ENCODE measurements at places on chromosomes 11 and 22.
A peak's percentile ranks its signal among the peaks of the same experiment; 100 is the strongest.

DNA sequence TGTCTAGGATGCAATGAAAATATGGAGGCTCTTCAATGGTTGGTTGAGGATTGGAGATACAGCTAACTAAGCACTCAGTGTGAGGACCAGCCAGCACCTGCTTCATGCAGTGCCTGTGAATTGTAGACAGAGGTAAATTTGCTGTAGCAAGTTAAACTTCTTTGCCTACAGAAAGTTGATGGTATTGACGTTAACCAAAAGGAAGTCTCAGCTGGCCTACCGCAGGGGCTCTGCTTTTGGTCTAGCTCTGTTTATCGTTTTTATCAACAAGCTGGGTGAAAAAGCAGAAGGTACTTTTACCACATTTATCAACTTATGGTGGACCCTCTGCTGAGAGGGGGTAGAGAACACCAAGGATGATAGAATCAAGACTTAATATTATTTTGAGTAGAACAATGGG lies 51.6 kb downstream of the GRAMD1B start:
- no peak for DNase-seq

- no peak for DNase-seq
These were observed 69.3 kb downstream of the ABTB2 start for GRCh38 chr11:34288492-34288891.

DNA sequence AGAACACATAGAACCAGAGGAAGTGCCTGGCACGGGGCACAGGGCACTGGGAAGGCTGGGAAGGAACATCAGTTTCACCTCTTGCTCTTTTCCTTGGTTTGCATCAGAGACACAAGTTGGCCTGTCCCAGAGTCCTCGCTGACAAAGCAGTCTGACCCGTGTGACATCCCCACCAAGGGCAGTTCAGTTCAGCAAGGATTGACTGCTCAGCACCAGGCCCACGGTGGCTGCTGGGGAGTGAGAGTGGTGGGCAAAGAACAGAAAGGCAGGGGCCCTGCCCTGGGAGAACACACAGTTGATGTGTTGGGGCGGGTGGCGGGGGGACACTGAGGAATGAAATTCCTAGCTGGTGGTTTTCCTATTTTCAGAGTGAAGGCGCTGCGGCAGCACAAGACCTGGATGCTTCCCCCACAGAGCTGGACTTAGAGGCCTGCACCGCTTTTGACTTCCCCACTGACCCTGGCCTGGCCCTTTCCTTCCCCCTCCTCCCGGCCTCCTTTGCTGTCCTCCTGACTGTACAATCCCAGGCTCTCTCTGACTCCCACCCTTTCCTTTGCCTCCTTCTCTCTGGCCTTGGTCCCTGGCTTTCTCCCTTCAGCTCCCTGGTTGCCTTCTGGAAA lies 2.2 kb upstream of the TMPRSS13 start:
- DNase-seq: no peak

DNA sequence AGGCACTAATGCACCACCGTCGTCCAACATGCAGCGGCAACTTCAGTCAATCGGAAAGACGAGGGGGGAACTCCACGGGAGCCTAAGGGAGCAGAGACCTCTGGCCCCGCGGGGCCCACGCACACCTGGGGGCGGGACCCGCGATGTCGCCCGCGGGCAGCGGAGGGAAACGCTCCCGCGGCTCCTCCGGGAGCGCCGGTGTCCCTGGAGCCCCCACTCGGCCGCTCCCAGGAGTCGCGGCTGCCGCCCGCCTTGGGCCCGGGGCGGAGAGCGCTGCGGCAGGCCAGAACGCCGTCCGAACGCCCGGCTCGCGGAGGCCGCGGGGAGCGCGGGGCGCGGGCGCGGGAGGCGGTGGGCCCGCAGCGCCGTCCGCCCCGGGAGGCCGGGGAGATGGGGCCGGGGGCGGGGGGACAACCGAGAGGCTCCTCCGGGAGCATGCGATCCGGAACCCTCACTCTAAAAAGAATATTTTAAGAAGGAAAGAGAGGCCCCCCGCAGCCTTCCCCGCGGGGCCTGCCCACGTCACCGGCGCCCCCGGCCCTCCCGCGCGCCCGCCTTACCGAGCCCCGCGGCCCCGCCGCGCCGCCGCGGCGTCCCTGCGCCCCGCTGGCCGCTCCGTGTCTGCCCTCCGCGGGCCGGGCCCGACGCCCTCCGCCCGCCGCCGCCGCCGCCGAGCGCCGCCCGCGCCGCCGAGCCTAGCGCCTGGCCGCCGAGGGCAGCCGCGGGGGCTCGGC lies 86.6 kb upstream of the ARHGAP32 start:
- peak; percentile 60 for DNase-seq

GRCh38 chr22:24164940-24165339 lies 16.3 kb upstream of the SUSD2 start:
- DNase-seq: no peak

GRCh38 chr11:2196970-2197770 lies 25.6 kb upstream of the TH start:
- peak; percentile 78 for DNase-seq

- DNase-seq: no peak
These were observed 15.2 kb upstream of the NUP160 start for GRCh38 chr11:47863189-47863897.

GRCh38 chr22:17176715-17177114 lies 17.6 kb upstream of the HDHD5 start:
- DNase-seq: no peak

GRCh38 chr11:46352063-46352841 lies 5.0 kb downstream of the DGKZ start:
- no peak for DNase-seq

Measured in T47D (cell line).